ENCODE measurements at places on chromosomes 2 and 18.

DNA sequence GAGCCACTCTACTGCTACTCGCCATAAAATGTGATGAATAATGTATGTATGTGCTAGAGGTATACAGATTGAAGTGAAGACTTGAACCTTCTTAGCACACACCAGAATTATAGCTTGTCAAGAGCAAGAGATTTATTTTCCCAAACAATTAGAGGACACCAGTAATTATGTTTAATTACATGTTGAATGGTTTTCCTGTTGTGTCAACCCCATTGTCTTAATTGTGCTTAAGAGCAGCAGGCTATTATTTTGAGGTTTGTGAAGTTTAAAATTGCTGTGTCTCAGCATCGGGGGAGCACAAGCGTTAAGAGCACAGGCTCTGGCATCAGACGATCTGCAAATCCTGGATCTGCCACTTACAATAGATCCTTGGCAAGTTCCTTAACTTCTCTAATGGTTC lies 29.0 kb downstream of the KIF5C start:
- no peak for DNase-seq

- no peak for DNase-seq
Measured at GRCh38 chr18:57859314-57859713, 56.2 kb upstream of the ATP8B1 start.

- DNase-seq, result no peak
Measured at GRCh38 chr18:11985586-11985985, 4.3 kb downstream of the IMPA2 start.

DNA sequence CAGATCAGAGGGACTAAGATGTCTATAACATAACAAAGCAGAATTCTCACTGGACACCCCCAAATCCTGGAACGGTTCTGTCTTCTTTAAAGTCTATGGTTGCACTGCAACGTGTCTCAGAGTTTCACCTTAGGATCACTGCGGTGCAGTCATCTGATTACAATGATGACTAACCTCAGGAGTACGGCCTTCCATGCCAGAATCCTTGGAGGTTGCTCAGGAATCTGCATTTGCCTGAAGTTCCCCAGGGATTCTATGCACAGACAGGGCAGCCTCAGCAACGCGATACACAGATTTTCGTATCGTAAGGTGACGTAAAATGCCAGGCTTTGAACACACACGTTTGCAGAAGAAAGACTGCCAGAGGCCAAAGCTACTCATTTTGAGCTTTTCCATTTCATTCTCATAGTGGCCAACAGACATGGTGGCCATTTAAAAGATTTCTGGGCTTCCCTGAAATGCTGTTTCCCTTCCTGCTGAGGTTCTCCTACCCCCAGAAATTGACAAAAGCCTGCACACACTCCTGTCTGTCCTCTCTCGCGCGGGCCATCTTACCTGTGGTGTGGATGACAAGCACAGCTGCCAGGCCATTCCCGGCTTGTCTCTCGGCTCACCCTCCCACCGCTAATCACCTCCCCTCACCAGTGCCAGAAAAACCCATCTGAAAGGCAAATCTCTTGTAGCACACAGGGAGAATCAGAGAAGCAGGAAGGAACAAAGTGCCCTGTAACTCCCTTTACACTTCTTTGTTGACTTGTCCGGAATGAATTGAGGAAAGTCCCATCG lies 148.8 kb downstream of the ACKR3 start:
- no peak for DNase-seq

- DNase-seq, result no peak
Measured at GRCh38 chr2:169619946-169620345, 35.8 kb downstream of the PPIG start.

DNA sequence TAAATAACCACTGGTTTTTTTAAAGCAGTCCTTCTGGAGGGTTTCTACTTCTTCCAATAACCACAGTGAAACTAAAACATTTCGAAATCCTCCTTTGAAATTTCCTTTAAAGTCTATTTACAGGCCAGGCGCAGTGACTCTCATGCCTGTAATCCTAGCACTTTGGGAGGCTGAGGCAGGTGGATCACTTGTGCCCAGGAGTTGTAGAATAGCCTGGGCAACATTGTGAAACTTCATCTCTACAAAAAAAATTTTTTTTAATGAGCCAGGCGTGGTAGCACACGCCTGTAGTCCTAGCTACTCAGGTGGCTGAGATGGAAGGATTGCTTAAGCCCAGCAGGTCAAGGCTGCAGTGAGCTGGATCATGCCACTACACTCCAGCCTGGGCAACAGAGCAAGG lies 15.2 kb downstream of the KIDINS220 start:
- DNase-seq, result no peak

DNA sequence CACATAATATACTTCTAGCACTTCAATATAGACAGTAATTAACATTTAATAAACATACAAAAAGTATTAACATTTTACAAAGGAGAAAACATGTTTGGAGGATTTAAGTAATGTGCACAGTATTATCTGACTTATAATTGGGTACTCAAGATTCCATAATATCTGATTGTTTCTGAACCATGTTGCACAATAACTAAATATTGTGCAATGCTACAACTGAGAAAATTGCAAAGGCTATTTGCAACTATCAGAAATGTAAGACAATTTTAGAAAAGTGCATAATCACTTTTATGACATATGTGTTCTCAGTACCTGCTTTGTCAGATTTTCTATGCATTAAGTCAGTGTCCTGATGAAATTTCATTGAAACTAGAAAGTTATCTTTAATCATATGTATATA lies 934.6 kb downstream of the SOCS6 start:
- DNase-seq, result no peak

DNA sequence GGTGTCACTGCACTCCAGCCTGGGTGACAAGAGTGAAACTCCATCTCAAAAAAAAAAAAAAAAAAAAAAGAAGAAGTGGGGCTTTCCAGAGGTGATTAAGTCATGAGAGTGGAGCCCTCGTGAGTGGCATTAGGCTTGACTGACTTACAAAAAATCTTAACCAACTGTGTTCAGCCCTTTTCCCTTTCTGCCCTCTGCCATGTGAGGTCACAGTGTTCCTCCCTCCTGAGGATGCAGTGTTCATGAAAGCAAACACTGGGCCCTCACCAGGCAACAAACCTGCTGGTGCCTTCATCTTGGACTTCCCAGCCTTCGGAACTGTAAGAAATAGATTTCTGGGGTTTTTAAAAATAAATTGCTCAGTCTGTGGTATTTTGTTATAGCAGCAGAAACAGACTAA lies 37.0 kb upstream of the METTL21A start:
- DNase-seq, result no peak

DNA sequence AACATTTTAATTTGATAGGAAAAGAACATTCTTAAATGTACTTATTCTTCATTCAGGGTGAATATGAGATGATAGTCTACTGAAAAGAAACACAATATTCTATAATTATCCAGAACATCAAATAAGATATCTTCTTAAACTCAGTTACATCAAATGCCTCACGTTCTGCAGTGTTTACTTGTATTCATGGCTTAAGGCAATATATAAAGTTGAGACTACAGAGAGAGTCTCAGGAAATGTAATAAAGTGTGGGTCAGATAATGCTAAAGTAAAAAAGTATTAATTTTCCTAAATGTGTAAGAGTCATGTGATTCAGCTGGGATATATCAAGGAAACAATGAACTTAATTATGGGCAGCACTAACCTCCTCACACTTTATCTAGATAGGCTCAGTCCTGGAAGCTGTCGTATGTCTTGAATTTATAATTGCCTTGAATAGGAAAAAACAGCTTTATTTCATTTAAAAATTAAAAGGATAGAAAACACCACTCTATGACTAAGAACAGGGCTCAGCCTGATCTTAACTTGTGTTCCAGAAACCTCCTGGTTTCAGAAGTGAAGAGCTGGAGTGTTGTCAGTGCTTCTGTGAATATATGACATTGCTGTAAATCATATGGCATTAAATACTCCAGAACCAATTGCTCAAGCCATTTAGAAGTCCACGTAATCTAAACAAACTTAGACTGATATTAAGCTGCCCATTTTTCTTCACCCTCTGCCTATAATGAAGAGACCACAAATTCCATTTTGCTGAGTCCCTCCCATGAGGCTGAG lies 240.2 kb downstream of the FSIP2 start:
- DNase-seq, result peak; percentile 14

GRCh38 chr2:126972279-126972626 lies 73.6 kb downstream of the TEX51 start:
- no peak for DNase-seq

DNA sequence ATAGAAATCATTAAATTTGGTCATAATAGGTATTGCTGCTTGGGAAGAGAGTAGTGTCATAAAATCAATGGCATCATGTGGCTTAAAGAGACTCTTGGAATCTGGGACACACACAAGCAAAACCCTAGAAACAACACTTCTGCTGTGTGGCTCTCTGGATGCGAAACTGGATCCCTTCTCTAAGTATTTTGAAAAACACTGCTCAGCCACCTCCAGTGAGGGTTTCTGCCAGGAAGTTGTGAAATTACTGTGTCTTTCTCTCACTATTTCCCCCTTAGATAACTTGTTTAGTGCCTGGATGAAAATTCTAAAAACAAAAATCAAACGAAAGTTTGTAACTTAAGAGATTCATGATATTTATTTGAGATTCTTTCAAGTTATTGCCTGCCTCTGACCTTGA lies 163.8 kb downstream of the RHBDD1 start:
- DNase-seq, result no peak

- DNase-seq, result no peak
Measured at GRCh38 chr2:151991010-151991409, 107.8 kb downstream of the CACNB4 start.

- DNase-seq, result no peak
Measured at GRCh38 chr18:37383036-37383785, 182.4 kb downstream of the CELF4 start.

DNA sequence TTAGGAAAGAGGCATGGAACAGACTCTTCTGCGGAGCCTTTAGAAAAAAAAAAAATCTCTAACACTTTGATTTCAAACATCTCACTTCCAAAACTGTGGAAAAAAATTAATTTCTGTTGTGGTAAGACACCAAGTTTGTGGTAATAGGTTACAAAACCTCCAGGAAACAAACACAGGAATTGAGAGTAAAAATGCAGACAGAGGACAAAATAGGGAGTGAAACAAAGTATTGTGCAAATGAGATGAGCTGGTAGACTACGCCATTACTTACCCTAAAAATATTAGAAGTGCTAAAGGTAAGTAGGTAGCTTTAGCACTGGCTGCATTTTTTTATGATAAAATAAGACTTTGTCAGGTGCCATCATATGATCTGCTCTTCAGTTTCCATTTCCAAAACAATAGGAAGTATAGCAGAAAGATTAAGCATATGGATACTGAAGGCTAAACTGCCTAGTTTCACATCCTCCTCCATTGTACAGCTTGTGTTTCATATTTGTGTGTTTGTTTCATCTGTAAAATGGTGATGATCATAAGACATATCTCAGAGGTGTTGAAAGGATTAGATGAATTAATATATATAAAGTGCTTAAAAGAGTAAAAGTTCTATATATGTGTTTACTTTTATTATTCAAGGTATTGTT lies 309.2 kb downstream of the NR4A2 start:
- no peak for DNase-seq

DNA sequence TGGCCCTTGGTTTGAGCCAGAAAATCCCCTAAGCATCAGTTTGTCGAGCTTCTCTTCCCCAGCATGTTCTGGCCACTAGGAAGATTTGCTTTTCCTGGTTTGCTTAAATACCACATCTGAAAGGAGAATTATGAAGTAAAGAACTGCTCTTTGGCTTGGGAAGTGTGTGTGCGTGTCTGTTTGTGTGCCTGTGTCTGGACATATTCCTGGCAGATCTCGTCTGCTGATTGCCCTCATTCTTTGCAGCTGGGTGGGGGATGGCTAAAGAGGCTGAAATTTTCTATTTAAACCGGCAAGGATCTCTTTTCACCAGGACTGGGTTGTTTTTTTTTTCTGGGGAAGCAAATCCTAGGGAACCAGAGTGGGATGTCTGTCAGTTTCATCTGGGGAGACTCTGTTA lies 57.3 kb upstream of the MBOAT2 start:
- DNase-seq, result no peak

DNA sequence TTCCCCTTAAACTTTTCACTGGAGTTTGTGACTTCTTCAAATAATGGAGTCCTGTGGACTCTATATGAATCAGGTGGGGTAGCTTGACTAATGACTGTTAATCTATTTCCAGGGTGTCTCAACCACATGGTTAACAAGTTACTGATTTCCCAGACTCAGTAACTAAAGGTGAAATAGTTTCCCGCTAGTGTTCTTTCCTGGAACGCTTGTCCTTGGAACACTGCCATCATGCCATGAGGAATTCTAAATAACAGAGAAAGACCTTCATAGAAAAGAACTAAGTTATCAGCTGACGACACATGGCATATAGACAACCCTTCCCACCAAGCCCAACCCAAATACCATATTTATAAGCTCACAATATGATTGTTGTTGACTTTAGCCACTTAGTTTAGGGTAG lies 1027.9 kb upstream of the FAM98A start:
- DNase-seq, result no peak

- DNase-seq, result no peak
Measured at GRCh38 chr2:171431677-171432167, 2.1 kb downstream of the METTL8 start.

DNA sequence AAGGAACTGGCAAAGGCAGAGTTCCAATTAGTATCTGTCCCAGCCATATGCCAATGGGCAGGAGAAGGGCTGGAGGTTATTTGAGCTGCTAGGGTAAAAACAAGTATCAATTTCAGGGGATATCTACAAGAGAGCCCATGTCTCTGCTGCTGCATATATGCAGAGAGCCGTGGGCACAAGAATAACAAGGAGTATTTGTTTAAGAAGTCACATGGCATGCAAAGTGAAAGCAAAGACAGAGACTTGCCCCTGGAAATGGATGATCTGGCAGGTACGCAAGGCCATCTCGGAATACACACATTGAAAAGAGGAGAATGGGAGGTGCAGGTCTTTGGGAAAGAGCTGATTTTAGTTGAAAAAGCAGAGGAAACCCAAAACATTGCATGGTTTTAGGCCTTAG lies 170.6 kb downstream of the EVA1A start:
- DNase-seq, result no peak

Data from AG09309 (cell line).